Lung (tissue), 17 donors: ENCODE measurements at places on chromosomes 13 and 19. TPM values are rescaled to one million over a fixed set of nuclear protein-coding genes. Genes with fewer than 3 reads are reported as not detected.

Gene JAK3
- total RNA-seq = 17.3 TPM

Gene PRX
- 25.6 TPM for total RNA-seq

Gene ZIC5
- total RNA-seq = not detected

Gene GPR18
- total RNA-seq = 0.21 TPM

Gene CYP4F2
- 0.43 TPM for total RNA-seq

Gene F10
- total RNA-seq = 18.8 TPM

Gene ZNF772
- 8.1 TPM for total RNA-seq

Gene ZNF444
- 55.5 TPM for total RNA-seq

Gene CACNA1A
- 1.00 TPM for total RNA-seq

Gene IZUMO4
- total RNA-seq = 8.4 TPM

Gene FGF14
- 12.9 TPM for total RNA-seq

Gene IFI30
- total RNA-seq = 205 TPM

Gene ZNF93
- total RNA-seq = 12.9 TPM

Gene SMIM24
- total RNA-seq = not detected

Gene ZNF99
- total RNA-seq = 0.06 TPM

Gene SIGLEC10
- 6.8 TPM for total RNA-seq

Gene MARK4
- total RNA-seq = 25.3 TPM

Gene NLRP5
- total RNA-seq = not detected

Gene TMC4
- 81.0 TPM for total RNA-seq

Gene VSTM1
- 3.6 TPM for total RNA-seq

Gene GIPC1
- 136 TPM for total RNA-seq

Gene RFPL4AL1
- not detected for total RNA-seq

Gene HMGB1
- total RNA-seq = 210 TPM

Gene TLE2
- total RNA-seq = 47.1 TPM

Gene ZNF563
- total RNA-seq = 4.9 TPM

Gene ATXN8OS
- not detected for total RNA-seq
